ENCODE measurements at places on chromosomes 6 and 20.

- no peak for DNase-seq
Measured at GRCh38 chr6:88179692-88180091, 13.5 kb upstream of the CNR1 start.

GRCh38 chr20:50649590-50649989 is 41.8 kb downstream of the RIPOR3 start:
- no peak for DNase-seq

DNA sequence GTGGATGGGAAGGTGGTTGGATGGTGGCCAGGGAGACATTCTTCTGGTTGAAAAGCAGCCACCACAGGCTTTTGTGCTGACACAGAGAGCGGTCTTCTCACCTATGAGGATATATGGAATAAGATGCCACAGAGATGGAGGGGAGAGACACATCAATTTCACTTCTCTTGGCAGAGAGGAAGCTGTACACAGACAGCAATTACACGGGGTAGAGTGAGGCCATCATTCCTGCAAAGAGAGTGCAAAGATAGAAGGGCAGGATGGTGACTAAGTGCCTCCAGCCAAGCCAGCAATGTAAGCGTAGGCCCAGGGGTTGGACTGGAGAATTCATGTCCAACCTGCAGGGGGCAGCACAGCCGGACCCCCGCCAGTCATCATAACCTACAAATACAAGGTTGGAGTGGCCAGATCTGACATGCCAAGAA is 56.4 kb downstream of the NRN1 start:
- DNase-seq: no peak

- DNase-seq: peak; percentile 68
Measured at GRCh38 chr6:113433335-113433991, 423.7 kb upstream of the MARCKS start.

DNA sequence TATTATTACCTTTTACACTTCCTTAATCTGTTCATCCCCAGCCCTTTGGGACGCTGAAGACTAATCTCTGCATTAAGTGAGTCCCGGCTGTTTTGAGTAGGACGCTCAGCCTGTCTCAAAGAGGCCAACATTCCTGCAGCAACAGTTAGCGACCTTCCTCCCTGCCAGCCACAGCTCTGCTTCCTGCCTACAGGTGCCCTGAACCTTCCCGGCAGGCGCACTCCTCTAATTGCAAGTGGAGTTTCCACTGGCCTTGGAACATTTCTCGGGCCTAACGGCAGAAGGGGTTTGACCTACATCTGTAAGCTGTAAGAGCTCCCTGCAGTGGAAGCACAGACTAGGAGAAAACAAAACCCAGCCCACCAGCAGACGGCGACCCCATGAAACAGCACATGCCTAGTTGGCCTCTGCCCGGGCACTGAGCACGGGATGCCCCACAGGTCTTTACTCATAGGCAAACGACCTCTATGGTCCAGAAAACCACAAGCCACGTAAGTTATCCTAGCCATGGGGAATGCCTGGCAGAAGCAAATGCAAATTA is 137.9 kb downstream of the DTNBP1 start:
- no peak for DNase-seq

DNA sequence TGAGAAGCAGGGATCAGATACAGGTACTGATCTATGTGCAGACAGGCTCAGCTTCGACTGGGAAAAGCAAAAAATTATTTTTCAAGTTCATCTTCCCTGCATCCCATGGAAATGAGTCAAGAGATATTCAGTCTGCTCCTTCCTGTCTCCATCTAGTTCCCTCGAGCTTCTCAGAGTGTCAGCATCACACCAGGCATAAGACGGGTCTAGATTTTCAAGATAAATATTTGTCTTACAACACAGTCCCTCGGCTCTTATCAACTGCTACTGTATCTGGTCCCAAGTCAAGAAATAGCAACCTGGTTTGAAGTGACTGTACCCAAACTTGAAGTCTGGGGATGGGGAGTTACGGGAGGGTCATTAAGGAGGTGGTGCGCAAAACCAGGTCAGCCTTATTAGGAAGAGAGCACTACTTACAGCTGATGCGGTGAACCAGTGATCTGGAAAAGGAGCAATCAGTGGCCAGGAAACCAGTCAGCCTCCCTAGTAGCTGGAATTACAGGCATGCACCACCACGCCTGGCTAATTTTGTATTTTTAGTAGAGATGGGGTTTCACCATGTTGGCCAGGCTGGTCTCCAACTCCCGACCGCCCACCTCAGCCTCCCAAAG is 29.7 kb downstream of the ZMYND8 start:
- DNase-seq: no peak

- no peak for DNase-seq
Measured at GRCh38 chr6:132194529-132194928, 206.7 kb downstream of the MOXD1 start.

- DNase-seq: no peak
Measured at GRCh38 chr6:90026216-90026615, 131.9 kb downstream of the GJA10 start.

GRCh38 chr6:136288566-136289326 is 900 bp downstream of the BCLAF1 start:
- peak; percentile 95 for DNase-seq

DNA sequence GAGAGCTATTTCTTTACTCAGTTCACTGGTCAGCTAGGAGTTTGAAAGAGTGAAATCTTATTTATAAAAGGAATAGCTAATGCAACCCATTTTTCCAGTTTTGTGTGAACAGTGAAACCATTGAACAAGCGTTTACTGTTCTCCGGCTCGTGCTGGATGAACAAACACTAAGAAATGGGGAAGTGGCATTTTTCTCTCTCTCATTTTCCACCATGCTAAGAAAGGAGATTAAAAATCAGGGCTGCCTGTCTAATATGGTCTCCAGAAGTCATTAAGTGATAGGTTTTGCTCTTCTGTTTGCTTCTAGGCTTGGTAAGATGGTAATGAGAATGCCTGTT is 774 bp upstream of the SFT2D1 start:
- no peak for DNase-seq

- DNase-seq: no peak
Measured at GRCh38 chr6:127641905-127642304, 64.9 kb downstream of the C6orf58 start.

GRCh38 chr6:6614096-6614982 is 25.8 kb downstream of the LY86 start:
- DNase-seq: peak; percentile 42

DNA sequence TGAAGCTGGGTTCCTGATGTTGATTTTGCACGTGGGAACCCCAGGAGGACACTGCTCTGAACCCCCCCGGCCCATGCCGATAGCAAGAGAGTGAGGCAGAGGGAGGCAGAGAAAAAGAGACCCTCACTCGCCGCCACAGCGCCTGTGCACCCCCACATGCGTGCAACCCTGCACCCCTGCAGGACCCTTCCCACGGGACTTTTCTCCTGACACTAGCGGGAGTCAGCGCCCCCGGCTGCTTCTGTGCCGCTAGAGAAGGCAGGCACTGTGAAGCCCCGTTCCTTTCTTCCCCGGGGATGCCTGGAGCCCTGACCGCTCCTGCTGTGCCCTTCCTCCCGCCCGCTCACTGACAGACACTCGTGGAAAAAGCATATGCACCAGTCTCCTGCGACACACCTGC is 67.4 kb downstream of the GMPR start:
- no peak for DNase-seq

- no peak for DNase-seq
Measured at GRCh38 chr20:11551479-11551878, 366.2 kb upstream of the BTBD3 start.

DNA sequence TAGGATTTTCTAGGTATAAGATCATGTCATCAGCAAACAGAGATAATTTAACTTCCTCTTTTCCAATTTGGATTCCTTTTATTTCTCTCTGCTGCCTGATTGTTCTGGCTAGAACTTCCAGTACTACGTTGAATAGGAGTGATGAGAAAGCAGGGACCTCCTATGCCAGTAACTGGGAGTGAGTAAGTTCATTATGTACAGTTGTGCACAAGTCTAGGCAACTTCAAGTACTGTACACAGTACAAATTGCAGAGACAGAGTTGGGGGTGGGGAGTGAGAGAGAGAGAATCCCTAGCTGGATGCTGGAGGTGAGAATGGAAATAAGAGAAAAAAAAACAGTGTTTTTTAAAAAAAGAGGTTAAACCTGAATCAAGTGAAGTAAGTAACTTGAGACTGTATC is 210.2 kb downstream of the MMUT start:
- DNase-seq: no peak

DNA sequence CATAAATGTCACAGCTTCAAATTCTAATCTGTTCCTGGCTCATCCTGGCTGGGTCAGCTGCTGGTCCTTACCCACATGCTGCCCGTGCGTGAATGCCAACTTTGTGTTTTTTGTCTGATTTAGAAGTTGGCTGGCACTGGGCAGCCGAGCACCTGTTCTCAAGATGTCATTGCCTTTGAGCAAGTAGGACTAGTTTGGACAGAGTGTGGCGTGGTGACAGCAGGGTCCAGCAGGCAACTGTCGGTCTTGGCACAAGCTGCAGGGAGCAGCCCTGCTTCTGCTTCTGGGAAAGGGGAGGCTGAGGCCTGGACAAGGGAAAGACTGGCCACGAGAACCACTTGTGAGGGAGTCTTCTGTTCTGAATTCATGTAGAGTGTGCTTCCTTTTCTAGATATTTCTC is 26.4 kb upstream of the ADRM1 start:
- DNase-seq: no peak

GRCh38 chr20:49483018-49483695 is 689 bp upstream of the KCNB1 start:
- peak; percentile 49 for DNase-seq

DNA sequence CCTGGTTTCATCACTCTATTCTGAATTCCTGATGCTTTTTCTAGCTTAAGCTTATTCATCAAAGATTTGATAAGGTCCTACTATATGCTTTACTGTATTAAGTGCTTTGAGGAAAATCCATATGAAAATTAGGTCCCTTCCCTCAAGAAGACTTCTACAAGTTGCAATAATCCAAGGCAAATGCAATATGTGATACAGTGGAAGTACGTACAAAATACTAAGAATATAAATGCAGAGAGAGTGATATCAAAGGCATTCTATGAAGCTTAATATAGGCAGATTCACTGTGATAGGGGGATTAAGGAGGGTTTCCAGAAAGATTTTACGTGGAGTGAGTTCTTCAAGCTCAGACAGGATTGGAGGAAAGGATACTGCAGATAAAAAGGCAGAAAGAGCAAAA is 142.1 kb downstream of the C6orf118 start:
- no peak for DNase-seq

DNA sequence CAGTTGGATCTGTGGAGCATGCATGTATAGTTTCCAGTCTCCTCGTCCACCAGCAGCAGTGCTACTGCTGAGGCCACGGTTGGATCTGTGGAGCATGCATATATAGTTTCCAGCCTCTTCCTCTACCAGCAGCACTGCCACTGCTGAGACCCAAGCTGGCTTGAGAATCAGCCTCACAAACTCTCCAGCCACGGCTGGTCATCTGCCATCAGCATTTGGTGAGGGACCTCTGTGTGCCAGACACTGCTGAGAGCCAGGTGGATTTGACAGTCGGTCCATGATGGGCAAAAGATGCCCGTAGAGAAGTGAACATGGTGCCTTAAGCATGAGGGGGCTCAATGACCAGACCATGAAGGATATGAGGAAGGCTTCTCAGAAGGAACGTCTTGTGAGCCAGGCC is 46.4 kb downstream of the SLC9A8 start:
- no peak for DNase-seq

- DNase-seq: no peak
Measured at GRCh38 chr20:61184194-61184593, 67.9 kb upstream of the CDH4 start.

GRCh38 chr6:7129360-7129759 is 21.6 kb downstream of the RREB1 start:
- DNase-seq: no peak

DNA sequence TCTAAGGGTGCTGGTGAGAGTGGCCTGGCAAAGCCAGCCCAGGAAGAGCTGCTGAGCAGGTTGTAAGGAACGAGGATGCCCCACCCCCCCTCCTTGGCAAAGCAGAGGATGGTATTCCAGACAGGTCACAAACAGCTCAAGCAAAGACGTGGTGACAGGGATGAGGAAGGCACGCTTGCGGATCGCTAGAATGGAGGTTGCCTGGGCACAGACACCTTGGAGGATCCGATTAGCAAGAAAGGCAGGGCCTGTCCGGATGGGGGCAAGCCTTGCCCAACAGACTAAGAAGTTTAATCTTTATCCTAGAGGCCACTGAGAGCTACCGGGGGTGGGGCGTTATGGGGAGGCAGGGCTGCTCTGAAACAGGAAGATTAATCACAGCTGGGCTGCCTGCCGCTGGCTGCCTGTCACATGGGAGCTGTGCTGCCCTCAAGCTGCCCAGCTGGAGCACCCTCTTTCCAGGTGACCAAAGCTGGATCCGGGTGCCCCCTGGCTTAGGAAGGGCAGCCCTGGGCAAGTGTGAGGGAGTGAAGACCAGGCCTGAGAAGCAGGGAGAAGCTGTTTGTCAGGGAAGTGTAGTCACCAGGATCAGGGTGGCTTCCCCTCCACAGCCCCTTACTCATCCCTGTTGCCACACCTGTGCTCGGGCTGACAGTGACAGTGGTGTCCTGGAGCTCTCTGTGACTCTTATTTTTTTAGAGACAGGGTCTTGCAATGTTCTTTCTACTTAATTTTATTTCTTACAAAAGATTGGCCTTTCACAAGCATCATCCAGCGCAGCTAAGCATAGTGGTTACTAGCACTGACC is 9.1 kb upstream of the MAPK13 start:
- peak; percentile 67 for DNase-seq

DNA sequence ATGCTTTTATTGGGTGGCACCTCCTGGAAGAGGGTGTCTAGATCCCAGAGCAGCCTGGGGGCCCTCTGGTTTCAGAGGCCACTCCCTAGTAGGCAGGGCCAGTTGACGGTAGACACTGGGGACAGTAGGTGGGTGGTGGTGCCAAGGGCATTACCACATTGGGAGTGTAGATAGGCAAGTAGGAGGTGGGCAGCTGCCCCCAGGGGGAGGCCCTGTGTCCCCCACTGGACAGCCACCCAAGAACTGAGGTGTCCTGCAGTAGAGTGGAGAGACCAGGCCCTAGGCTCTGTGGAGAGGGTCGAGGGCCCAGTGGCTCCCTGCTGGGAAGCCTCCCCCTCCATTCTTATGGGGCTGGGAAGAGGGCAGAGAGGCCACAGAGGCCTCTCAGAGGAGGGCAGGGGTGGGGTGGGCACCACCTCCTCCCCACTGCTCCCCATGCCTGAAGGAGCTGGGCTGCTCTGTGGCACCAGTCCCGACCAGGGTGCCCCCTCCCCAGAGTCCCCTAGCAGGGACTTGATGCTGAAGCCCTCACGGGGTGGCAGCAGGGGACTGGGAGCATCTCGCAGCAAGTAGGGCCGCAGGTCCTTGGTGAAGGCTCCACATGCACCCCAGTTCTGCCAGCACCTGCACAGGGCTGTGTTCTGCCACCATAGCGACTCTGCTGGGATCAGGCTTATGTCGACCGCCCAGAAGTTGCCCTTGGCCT is 305.0 kb upstream of the KCNQ5 start:
- DNase-seq: no peak
